ENCODE measurements at places on chromosomes 2 and 18.

- no peak for DNase-seq
These were observed 43.3 kb downstream of the LONRF2 start for GRCh38 chr2:100278986-100279385.

DNA sequence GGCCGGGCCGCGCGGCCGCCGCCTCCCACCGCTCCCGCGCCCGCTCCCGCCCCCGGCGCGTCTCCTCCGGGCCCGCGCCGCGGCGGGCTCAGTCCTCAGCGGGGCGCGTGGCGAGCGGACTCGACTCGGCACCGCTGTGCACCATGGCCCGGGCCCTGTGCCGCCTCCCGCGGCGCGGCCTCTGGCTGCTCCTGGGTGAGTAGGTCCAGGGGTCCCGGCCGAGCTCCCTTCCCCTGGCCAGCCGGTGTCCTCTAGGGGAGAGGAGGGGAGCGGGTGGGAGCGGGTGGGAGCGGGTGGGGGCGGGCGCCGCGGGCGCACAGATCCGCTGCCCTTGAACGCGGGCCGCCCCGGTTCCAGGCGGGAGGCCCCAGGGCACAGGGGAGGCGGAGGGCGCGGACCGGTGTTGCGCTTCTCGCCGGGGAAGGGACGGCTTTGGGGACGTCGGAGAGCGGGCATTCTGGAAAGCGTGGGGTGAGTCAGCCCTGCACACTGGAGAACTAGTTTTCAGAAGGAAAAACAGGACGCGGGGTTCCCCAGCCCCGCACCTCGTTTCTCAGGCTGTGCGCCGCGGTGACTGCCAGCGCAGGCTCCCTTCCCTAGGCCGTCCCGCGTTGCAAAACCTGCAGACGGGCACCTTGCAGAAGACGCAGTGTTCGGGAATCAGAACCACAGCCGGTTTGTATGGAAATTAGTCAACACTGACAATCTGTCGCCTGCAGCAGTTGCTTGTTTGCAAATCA lies at the start of gene RAMP1:
RAMP1 (plus strand) TSS at position 91 of the 740 bp plus-strand sequence; CDS start at position 144, 53 bp downstream.
- DNase-seq, result no peak

DNA sequence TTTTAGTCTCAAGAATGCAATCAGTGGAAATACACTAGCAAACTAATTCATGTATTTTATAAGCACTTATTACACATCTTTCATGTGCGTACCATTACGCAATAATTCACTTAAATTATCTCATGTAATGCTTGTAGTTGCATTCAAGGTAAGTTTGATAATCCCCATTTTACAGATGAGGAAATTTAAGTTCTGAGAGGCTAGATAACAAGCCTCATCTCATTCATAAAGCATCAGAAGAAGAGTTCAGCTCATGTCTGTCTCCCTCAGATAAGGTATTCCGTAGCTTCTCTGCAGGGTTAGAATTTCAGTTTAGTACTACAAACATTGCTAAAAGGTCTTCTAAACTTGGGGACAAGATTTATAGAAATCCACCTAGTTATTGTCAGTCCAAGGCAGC lies 47.8 kb downstream of the HNMT start:
- DNase-seq, result no peak

- no peak for DNase-seq
These were observed 76.9 kb upstream of the PMAIP1 start for GRCh38 chr18:59822612-59823550.

DNA sequence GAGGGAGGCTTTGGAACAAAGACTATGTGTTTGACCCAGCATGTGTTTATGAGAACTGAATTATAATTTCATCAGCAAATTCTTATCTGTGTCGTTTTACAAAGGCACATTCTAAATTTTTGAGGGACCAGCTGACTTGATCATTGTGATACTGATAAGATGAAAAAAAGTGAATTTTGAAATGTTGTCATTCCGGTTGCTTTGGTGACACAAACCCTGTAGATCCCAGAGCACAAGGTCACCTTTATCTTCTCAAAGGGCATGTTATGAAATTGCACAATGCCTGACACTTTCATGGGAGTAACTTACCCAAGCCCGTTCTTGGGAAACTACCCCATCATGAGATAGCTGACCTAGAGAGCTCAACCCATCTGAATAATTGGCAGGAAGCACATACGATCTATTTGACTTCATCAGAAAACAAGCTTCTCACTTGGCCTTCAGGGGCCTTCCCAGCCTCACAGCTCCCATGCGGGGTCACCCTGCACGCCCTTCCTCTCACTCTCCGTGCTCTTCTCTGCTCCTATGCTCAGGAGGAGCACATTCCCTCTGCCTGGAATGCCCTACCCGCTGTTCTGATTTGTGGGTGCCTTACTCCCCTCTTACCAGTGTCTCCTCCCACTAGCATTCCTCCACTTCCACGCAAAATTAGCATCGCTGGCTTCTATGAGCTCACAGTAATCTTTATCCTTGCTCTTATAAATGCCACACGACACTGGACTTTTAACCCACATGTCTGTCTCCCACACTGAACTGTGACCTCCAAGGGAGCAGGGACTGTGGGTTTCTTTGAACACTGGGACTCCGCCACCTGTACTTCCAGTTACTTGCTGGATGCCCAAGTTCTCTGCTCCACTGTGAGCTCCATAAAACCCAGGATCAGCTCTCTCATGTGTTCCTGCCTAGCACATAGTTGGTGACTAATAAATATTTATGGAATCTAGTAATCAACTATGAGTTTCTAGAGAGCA lies 555.8 kb upstream of the ID2 start:
- DNase-seq, result no peak

Data from GM04503 (cell line).